ENCODE measurements at places on chromosomes 2 and 18. TPM values are rescaled to one million over a fixed set of nuclear protein-coding genes. Genes with fewer than 3 reads are reported as not detected.

ST6GAL2 gene
- 9.7 TPM for total RNA-seq

PER2 gene
- 8.6 TPM for total RNA-seq

RNU2-63P gene
- 24.6 TPM for total RNA-seq

GRCh38 chr18:12410081-12410481 lies 2.4 kb downstream of the PRELID3A start:
- H3K36me3 ChIP-seq = no peaks in the 10 kb centered on the region
- DNase-seq = no peak

- H3K27me3 ChIP-seq = no peaks in the 10 kb centered on the region
- H3K36me3 ChIP-seq = peaks cover 2% of the 10 kb centered on the region
- peaks cover 3% of the 10 kb centered on the region for H3K4me1 ChIP-seq
- no peak for DNase-seq
- no peak overlapping the region for H3K27ac ChIP-seq
- no peak overlapping the region for H3K4me3 ChIP-seq
Observed at GRCh38 chr2:127044977-127045661, 61.8 kb downstream of the BIN1 start.

- H3K27me3 ChIP-seq = no peaks in the 10 kb centered on the region
- H3K36me3 ChIP-seq = peaks cover 10% of the 10 kb centered on the region
- no peak for DNase-seq
- H3K27ac ChIP-seq = no peak overlapping the region
- no peak overlapping the region for H3K4me3 ChIP-seq
Observed at GRCh38 chr2:43585708-43586107, 10.1 kb downstream of the THADA start.

DNA sequence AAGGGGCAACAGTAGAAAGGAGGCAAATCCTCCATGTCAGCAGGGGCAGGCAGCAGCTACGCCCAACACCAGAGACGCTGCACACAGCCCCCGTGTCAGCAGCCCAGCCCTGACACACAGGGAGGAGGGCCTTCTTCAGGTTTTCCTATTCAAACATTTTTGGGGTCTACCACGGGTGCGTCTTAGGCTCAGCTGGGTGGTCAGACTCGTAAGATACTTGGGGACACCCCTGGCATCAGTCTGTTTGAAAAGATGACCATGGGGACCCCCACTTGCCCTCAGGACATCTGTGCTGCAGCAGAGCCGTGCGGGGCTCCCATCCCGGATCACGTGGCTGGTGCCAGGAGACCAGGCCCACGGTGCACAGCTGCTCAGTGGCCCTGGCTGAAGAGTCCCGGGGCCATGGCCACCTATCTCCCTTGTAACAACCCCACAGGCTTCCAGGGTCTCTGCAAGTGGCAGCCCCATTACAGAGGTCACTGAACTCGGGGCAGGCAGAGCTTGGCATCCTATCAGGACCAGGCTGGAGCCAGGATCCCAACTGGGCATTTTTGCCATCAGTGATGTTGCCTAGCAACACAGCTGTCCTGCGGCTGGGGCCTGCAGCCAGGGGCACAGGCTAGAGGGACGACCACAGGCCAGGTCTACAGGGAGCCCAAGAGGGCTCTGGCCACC lies 82.5 kb downstream of the EDAR start:
- no peak overlapping the region for H3K27ac ChIP-seq
- H3K27me3 ChIP-seq = no peaks in the 10 kb centered on the region
- DNase-seq = no peak
- H3K4me1 ChIP-seq = no peaks in the 10 kb centered on the region

All from neural crest cell (in vitro differentiated cells).